ENCODE measurements at places on chromosomes 12 and 14.

GRCh38 chr14:103122947-103123633 lies at the start of gene TNFAIP2:
TSS of gene TNFAIP2 (plus strand) at chr14:103123461. CDS start at chr14:103126458, 2,997 bp downstream.
- peak; percentile 64 for DNase-seq

GRCh38 chr14:32019276-32019675 lies 57.8 kb upstream of the ARHGAP5 start:
- no peak for DNase-seq

GRCh38 chr12:109202770-109203169 lies 86.4 kb downstream of the ACACB start:
- DNase-seq, result no peak

DNA sequence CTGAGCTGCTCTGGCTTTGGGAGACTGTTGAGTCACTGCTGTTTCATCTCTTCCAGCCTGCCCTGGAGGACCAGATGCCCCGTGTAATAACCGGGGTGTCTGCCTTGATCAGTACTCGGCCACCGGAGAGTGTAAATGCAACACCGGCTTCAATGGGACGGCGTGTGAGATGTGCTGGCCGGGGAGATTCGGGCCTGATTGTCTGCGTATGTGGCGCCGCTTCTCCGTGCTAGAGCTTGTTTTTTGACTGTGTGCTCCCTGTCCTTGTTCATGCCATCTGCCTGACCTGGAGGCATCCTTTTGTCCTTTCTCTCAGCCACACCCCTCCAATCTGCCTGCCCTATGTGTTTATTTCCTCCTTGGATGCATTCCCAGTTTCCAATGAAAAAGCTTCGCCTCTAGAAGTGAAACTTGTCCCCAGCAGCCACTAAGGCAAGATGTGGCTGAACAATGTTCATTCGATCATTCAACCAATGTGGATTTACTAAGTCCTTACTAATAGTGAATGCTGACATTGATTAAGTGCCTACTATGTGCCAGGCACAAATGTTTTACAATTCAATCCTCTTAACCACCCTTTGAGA lies 98.6 kb downstream of the NT5DC3 start:
- DNase-seq, result peak; percentile 39

DNA sequence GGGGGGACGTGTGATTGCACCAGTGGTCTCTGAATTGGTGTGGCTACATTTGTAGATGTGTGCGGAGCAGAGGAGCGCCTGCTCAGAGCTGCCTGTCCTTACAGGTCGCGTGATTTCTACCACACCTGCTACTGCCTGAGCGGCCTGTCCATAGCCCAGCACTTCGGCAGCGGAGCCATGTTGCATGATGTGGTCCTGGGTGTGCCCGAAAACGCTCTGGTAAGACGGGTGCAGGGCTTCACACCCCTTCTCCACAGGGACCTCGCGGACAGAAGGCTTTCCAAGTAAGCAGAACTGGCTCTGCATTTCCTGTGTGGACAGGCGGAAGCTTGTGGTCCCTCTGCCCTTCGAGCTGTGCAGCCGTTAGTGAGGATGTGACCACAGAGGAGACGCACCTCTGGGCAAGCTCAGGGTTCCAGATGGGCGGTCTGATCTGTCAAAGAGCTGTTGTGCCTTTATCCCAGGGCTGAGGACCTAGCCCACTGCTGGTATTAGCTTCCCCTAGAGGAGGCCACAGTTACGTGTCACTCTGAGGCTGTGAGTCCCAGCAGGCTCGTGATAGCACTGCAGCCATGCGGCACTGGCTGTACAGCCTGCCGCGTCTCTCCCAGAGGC lies 47.7 kb downstream of the MAX start:
- no peak for DNase-seq

All from GM23248 (cell line).